ENCODE measurements at places on chromosomes 5 and 9.

DNA sequence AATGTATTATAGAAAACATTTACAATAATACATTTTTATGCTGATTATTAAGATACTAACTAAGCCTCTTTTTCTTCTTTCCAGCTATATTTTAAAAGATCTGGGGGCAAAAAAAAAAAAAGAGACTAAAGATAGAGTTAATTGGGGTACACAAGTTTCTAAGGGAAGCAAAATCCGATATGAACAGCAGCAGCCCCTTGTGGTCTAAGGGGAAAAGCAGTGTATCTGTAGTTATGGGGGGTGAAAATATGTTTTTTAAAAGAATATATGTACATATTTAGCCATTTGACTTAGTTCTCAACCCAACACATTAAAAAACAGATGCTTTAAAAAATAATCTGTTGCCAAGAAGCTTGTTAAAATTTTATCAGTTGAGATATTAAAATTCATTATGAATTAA, 134.3 kb upstream of the POU5F2 start:
- no peak for DNase-seq

- DNase-seq, result no peak
Measured at GRCh38 chr5:104400941-104401340, 838.4 kb upstream of the NUDT12 start.

GRCh38 chr5:169404223-169404622, 103.3 kb upstream of the SLIT3 start:
- DNase-seq, result no peak

- DNase-seq, result no peak
Measured at GRCh38 chr9:134324359-134325095, 1.7 kb upstream of the RXRA start.

DNA sequence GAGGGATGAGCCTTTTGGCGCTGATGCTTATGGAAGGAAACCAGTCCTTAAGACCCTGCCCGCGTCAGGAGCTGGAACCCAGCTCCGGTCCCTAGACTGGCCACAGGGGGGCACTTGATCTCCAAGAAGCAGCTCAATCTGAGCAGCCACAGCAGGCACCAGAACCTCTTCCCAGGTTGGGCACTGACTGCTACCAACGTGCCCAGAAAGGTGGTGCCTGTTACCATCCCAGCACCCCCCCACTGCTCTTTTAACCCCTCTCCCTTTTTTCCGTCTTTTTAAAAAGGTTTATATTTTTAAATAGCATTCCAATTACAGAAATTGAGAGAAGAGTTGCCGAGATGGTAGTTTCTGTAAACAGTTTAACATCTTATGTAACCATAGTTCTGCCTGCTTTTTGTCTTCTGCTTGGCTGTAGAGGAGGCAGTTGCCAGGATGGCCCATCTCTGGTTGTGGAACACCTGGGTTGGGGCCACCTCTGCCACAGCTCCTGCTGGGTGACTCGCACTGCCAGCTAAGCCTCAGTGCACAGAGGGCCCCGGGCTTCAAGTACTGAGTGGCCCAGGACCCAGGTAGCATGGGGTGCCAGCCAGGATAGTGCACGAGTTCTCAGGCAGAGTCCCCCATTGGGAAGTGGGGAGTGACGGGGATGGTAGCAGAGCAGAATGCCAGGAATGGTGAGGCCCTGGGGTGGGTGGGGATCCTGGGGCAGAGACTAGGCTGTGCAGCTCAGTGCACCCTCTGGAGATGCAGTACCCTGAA, 62.8 kb downstream of the PFDN1 start:
- DNase-seq, result no peak

DNA sequence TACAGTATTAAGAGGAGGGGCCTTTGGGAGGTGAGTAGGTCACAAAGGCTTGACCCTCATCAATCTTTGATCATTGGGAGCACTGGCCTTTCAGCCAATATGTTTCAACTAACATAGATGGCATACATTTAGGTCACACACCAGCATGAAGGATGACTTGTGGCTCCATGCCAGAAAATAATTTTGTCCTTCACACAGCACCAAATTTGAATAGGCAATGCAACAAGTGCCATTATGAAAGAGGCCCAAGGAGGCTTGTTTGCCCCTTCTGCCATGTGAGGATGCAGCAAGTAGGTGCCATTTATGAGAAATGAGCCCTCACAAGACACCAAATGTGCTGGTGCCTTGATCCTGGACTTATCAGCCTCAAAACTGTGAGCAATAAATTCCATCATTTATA, 81.1 kb downstream of the JAKMIP2 start:
- no peak for DNase-seq

- DNase-seq, result no peak
Measured at GRCh38 chr9:127835991-127836516, 18.4 kb downstream of the ENG start.

DNA sequence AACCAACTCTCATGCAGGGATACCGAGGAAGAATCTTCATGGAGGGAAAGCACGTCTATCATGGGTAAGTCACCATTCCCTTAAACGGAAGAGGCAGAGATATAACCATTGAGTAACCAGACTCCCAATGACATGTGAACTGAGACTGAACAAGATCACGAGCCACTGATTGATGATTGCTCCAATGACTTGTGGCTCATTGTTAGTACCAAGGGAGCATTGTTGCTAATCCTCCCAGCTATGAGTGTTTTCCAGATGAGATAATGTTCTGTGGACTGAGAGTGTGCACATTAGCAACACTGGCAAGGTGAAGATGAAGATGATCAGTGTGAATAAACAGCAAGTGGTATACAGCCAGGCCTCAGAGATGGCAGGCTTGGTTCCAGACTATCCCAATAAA, 219.2 kb upstream of the MAP3K1 start:
- no peak for DNase-seq

Measured in epithelial cell of prostate (primary cell).